ENCODE measurements at places on chromosomes 5 and 9.

- DNase-seq, result no peak
These were observed 6.2 kb upstream of the ORM1 start for GRCh38 chr9:114316605-114317230.

- DNase-seq, result no peak
These were observed 28.7 kb upstream of the ACOT12 start for GRCh38 chr5:81422671-81423070.

GRCh38 chr9:27870404-27870803 lies 297.1 kb upstream of the C9orf72 start:
- no peak for DNase-seq

DNA sequence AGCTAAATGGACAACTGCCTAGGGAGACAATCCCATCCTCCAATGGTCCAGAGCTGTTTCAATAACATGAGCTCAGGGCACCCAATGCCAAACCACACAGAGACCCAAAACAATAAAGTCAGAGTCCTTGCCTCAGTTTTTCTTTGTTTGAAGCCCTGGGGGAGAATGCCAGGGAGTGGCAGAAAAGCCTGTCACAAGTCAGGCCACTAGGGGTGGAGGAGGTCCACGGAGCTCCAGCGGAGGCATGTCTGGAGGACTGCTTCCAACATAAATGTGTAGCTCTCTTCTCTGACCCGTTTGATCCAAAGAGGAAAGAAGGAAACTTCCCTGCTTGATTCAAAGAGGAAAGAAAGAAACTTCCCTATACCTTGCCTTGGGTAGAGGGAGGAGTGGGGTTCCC lies 175.3 kb downstream of the HSPA4 start:
- no peak for DNase-seq

GRCh38 chr5:178793151-178793550 lies 62.7 kb upstream of the ZNF354A start:
- no peak for DNase-seq

- no peak for DNase-seq
These were observed 284.0 kb downstream of the DRD1 start for GRCh38 chr5:175159956-175160355.

- no peak for DNase-seq
These were observed 1911.9 kb upstream of the WWC1 start for GRCh38 chr5:166379517-166379916.

DNA sequence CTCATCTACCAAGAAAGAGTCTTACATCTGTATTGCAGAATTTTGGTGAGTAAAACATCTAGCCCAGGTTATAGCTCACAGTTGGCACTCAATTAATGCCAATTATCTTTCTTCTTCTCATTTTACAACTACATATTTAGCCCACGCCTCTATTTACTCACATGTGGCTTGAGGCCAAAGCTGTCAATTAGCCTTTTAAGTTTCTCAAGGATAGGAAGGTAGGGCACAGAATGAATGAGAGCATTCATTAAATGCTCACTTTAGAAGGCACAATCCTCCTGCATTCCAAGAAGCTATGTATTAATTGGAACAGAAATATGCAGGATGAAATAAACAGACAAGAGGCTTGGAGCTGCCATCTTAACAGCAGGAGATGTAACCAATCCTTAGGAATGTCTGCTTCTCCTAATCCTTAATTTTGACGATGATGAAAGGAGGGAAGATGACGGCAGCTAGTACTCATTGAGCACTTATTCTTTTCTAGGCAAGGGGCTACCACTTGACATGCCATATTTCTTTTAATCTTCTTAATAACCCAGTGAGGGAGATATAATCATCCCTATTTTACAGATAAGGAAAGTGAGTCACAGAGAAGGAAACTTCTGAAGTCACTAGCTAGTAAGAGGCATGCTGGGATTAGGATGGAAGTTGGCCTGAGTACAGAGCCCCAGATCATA lies 30.8 kb upstream of the PANK3 start:
- DNase-seq, result no peak

DNA sequence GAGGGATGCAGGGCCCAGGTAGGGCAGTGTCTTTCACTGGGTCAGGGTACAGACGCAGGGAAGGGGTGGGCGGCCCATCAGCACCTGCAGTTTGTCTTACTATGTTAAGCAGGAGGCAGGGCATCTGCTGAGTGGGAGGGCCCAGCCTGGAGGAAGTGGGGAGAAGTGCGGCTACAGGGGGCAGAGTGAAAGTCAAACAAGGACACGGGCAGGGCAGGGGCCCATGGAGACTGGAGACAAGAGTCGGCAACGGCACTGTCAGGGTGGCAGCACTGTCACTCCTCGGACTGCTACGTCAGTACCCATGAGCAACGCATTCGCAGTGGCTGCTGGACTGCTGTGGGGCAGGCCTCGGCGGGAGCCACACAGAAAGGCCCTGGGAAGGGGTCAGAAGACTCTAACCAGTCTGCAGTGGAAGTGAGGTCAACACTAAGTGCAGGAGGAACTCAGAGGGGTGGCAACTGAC lies 19.7 kb downstream of the CAMSAP1 start:
- peak; percentile 64 for DNase-seq

DNA sequence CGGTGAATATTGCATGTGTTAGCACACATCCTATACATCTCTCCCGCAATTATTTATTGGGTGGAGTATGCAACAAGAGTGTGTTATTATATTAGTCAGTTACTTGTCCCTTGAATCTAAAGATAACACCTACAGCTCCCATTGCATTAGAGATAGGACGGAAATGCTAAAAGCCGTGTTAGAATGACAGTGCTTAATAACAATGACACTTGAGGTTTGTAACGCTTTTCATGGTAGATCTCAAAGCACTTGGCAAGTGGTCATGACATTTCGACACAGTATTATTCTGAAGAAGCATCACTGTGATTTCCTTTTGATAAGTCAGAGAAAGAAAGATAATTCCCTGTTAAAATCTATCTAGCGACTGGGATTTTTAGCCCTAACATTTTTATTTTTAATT lies 33.4 kb upstream of the TRIO start:
- no peak for DNase-seq

GRCh38 chr5:67301285-67301903 lies 104.8 kb upstream of the CD180 start:
- no peak for DNase-seq

DNA sequence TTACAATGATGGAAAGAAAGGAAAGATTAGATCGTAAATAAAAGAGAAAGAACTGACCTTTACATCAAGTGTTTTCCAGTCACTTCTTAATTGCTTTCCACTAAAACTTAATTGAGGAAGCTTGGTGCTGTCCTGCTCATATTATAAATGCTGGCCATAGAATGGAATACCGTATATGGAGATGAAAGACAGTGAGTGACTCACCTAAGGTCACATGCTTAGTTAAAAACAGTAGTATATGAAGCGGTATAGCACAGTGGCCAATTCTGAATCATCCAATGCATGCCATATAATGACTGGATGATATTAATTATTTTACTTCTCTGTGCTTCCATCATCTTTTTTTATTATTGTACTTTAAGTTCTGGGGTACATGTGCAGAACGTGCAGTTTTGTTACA lies 482.4 kb upstream of the SGCD start:
- DNase-seq, result no peak

GRCh38 chr5:145544401-145544800 lies 290.7 kb downstream of the PRELID2 start:
- no peak for DNase-seq

- no peak for DNase-seq
These were observed 10.6 kb downstream of the EGFL7 start for GRCh38 chr9:136673088-136673974.

DNA sequence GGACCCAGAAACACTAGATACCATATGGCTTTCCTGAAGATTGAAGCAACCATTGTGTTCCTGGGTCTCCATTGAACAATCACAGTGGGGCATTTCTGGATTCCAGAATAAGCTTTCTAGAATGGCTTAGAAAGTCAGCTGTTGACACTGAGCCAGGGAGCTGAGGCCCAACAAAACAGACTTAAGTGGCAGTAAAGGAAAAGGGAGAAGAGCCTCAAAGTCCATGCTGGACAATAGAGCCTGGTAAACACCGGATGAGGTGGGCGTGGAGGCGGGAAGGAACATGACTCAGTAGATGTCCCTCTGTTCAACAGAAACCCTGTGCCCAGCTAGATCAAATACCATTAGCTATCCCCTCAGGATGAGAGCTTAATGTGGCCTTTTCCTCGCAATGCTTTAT lies 14.8 kb downstream of the SPARC start:
- no peak for DNase-seq

DNA sequence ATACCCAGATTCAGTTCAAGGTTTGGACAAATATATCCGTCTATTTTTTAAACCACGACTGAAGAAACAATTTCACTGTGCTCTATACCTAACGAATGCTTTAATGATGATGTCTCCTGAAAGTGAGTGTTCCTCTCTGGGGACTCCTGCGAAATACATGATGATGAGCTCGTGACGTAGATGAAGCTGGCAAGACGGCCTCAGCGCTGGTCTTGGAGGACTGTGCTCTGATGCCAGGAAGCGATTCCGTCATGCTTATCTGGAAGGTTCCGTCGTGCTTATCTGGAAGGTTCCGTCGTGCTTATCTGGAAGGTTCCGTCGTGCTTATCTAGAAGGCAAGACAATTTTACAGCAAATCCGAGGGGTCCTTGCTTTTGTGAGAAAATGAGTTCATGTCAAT lies 250.8 kb upstream of the IRX2 start:
- no peak for DNase-seq

DNA sequence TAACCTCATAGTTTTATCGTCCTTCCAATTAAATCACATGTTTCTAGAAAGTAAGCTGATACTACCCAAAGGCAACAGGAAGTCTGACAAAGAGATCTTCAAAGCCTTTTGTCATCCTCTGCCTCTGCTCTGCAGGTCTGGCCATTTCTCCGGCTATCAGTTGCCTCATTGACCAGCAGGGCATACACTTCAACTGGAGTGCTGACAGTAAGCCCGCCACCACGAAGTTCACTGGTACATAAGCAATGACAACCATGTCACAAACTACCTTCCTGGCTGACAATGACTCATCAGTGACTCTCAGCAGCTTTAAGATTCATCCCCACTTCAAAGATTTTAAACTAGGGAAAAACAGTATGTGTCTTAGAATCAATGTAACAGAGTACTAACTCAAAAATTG lies 20.6 kb downstream of the SPTLC1 start:
- DNase-seq, result no peak

GRCh38 chr5:143481697-143482531 lies 78.4 kb upstream of the NR3C1 start:
- no peak for DNase-seq

DNA sequence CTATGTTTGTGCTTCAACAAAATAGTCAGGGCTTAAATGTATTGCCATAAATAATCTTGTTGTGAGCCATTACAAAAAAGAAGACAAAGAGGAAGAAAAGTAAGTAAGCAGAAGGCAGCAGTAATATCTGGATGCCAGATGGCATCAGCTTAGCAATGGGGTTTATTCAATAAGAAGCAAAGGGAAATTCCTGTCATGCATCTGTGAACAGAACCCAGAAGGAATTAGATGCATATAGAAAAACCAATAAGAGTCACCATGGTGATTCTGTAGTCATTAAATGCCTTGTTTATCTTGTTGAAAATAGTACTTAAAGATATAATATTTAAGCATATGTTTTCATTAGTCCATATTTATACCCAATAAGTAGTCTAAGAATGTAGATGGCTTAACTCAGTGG lies 216.0 kb downstream of the ADAMTSL1 start:
- no peak for DNase-seq

DNA sequence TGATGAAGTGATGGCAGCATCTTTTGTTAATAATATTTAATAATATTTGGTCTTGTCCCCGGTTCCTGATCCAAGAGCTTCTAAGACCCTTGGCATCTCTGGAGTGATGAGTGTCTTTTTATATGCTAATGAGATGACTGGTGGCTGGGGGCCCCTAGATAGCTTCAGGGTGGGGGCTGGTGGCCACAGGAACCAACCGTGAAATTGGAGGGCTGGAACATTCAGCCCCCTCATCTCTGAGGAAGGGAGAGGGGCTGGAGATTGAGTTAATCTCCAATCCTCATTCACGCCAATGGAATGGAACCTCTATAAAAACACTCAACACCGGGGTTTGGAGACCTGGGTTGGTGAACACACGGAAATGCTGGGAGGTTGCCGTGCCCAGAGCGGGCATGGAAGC lies 78.2 kb upstream of the RAPGEF1 start:
- DNase-seq, result no peak

DNA sequence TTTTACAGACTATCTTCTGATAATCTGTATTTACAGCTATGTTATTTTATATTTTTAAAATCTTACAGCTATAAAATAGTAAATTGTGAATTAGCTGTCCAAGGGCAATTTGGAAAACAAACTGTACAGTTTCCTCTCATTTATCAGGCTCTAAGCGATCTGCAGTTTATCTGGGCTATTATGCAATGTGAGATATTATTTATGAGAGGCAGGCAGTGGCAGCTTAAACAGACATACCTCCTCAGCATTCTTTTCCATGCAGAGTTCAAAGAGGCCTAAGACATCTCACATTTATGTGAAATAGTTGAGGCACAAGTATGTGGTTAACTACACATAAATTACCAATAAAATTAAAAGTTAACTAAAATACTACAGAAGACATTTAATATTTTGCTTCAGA lies 10.2 kb downstream of the NIPSNAP3B start:
- no peak for DNase-seq

Data from activated T-cell treated with anti-CD3 and anti-CD28 coated beads, Interleukin-2, amount 50 U/mL, for 1 hour (primary cell).